ENCODE measurements at places on chromosomes 5 and 9.
A peak's percentile ranks its signal among the peaks of the same experiment; 100 is the strongest.

- no peak for DNase-seq
Observed at GRCh38 chr9:88852794-88853193, 138.5 kb upstream of the S1PR3 start.

DNA sequence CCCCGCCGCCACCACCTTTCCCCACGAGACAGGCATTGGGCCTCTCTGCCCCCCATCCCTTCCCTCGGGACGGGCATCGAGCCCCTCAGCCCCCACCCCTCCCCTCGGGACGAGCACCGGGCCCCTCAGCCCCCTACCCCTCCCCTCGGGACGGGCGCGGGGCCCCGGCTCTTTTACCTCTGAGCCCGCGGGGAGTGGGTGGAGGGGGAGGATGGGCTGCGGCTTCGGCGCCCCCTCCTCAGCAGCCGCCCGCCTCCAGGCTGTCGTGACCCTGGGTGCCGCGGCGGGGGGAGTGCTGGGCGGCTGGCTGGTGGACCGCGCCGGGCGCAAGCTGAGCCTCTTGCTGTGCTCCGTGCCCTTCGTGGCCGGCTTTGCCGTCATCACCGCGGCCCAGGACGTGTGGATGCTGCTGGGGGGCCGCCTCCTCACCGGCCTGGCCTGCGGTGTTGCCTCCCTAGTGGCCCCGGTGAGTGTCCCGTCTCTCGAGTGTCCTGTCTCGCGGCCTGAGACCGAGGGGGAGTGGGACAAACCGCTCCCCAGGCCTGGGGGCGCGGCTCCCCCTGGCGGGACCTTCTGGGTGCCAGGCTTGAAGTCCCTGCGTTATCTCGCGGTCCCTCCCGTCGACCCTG, 791 bp downstream of the SLC2A8 start:
- DNase-seq = peak; percentile 42

- DNase-seq = peak; percentile 35
Observed at GRCh38 chr5:149834246-149834855, 104.2 kb downstream of the PPARGC1B start.

GRCh38 chr5:6652025-6652424, 18.8 kb downstream of the SRD5A1 start:
- DNase-seq = no peak

GRCh38 chr9:91502475-91502874, 78.8 kb upstream of the NFIL3 start:
- no peak for DNase-seq

- DNase-seq = no peak
Observed at GRCh38 chr9:106535439-106535838, 327.5 kb upstream of the ZNF462 start.

GRCh38 chr9:77820293-77820954, 172.3 kb upstream of the GNA14 start:
- DNase-seq = no peak

- DNase-seq = no peak
Observed at GRCh38 chr9:34554211-34555001, 31.6 kb upstream of the ENHO start.

- DNase-seq = no peak
Observed at GRCh38 chr9:136058084-136058483, 37.0 kb downstream of the NACC2 start.

- no peak for DNase-seq
Observed at GRCh38 chr9:14348373-14349145, 34.6 kb upstream of the NFIB start.

DNA sequence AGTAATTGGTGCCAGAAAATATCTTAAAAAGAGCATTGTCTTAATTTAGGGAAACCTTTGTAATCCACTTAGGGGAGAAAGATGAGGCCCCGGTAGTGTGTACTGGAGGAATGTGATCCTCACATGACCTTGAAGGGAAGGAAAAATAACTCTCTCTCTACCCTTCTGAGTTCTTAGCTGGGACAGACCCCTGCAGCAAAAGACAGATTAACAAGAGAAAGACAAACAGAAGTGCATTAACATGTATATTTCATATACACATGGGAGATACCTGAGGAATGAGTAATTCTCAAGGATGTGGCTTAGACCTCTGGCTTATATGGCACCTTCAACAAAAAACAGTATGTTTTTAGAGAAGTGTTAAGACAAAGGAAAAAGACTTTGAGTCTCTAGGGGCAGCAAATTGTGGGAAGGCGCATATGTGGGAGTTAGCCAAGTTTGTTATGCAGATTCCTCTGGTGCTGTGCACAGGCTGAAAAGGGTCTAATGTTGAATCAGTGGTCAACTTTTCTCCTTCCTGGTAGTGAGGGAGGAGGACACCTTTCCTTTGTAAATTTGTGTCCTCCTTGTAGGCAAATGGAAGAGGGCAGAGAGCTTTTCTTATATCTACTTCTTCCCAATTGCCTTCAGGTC, 138.8 kb downstream of the LRRC70 start:
- DNase-seq = no peak

DNA sequence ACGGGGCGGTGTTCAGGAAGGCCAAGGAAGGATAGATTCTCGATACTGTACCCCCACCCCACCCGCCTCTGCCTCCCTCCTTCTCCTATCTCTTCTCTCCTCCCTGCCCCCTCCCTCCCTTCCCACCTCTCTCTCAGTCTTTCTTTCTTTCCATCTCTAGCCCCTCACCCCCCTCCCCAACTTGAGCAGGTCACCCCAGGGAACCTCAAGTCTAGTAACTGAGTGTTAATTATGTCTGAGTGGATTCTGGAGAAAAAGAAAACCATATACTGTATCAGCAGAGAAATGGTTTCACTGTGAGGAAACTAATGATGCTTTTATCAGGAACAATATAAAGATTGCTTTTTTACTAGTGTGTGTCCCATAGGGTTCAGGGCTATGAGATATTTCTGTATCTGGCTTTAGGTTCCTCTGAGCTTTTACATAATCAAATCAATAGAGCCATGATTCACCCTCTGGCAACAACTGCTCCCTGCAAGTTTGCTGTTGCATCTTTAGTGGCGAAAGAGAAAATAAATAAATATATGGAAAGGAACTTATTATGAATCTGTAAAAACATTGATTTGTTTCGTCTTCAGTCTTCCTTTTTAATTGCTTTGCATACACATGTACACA, 639.7 kb downstream of the CCDC171 start:
- DNase-seq = no peak

- no peak for DNase-seq
Observed at GRCh38 chr9:93008457-93008856, 50.0 kb upstream of the SUSD3 start.

DNA sequence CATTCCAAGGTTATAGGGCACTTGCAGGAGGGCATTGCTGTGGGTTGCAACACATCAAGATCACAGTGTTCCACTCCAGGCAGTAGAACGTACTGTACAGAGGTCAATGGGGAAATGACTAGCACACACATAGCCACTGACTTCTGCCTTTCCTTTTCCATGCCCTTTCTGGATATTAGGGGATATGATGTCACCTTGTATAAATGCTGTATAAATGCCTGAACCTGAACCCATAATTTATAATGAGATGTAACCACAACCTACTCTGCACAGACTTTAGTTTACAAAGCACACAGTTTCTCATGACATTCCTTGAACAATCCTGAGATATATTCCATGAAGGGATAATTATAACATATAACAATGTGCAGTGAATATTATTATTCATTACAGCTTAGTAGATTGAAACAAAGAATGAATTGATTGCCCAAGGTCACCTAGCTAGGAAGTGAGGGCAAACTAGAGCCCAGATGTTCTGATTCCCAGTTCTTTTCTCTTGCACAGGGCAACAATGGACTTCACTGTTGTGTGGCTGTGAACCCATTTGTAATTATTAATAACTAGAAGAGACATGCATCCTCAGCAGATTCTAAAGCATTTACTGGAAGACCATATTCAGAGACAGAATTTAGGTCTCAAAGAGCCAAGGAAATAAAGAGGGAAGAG, 5.6 kb upstream of the ABLIM3 start:
- DNase-seq = no peak

- no peak for DNase-seq
Observed at GRCh38 chr9:98860871-98861293, 53.4 kb downstream of the GALNT12 start.

GRCh38 chr5:66869347-66869746, 273.2 kb downstream of the MAST4 start:
- no peak for DNase-seq

GRCh38 chr9:23731353-23731752, 94.7 kb downstream of the ELAVL2 start:
- no peak for DNase-seq

DNA sequence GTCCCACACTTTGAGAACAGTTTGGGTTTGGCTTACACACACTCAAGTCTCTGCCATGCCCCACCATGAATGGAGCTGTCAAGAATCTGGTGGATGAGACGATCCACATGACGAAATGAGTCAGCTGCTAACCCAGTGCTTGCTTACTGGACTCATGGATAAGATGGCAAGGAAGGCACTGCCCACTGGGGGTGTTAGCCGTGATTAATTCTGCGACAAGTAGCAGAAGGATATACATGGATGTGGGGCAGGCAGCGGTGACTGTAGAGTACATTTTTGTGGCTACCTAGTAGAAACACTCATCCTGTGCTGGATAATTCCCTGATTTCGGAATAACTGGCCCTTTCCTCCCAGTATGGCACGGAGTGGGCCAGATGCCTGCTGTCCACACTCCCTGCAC, 77.5 kb downstream of the SPATA31C2 start:
- DNase-seq = no peak

DNA sequence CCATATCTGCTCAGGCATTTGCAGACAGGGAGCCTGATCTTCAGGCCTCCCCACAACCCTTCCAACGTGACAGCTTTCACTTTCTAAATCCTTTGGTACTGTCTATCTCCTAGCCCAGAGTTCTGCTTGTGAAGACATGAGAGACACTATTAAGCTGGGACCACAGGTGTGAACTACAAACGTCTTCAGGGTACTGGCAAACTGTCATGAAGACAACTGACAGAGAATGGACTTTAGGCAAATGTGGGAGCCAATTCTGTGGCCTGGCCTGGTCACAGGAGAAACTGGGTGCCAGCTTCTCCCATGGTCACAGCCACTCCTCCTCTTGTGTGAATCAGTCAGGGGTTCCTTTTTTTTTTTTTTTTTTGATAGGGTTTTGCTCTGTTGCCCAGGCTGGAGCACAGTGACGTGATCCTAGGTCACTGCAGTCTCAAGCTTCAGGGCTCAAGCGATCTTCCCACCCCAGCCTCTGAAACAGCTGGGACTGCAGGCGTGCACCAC, 10.4 kb downstream of the TRIM14 start:
- DNase-seq = no peak

DNA sequence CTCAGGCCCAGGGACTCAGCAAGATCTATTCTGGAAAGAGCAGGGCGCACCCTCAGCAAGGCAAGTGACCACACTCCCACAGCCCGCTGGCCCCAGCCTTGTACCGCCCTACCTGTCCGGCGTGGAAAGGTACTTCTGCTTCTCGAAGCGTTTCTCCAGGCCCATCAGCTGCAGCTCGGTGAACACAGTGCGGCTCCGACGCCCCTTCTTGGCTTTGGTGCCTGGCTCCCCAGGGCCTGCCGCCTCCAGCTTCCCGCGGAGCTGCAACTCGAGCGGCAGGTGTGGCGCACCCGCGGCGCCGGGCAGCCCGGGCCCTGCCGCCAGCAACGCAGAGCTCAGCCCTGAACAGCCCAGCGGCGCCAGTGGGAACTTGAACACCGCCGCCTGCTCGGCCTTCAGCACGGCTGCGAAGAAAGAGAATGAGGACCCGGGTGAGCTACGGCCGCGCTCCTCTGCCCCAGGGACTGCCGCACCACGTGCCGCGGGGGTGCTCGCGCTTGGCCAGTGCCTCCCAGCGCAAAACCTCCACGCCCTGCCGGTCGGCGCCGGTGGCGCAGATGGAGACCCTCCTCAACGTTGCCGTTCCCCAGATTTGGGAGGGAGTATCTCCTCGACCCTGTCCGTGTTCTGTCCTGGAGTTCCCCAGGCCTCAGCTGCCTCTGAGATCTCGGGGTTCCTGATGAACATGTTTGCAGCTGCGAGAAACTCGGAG, 2.2 kb downstream of the BARX1 start:
- no peak for DNase-seq

DNA sequence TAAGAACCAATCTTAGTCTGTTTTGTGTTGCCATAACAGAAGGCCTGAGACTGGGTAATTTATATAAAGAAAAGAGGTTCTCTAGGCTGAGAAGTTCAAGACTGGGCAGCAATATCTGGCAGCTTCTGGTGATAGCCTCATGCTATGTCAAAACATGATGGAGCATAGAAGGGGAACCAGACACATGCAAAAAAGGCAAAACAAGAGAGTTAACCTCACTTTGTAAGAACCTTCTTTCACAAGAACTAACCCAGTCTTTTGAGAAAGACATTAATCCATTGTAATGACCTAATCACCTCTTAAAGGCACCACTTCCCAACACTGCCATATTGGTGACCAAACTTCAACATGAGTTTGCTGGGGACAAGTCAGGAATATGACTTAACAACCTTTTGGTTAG, 37.3 kb downstream of the FSD1L start:
- no peak for DNase-seq

GRCh38 chr9:18129809-18130334, 344.1 kb upstream of the ADAMTSL1 start:
- no peak for DNase-seq

GRCh38 chr9:92290785-92291429, 2.6 kb downstream of the IARS1 start:
- DNase-seq = no peak

GRCh38 chr9:1238407-1238806, 188.2 kb downstream of the DMRT2 start:
- no peak for DNase-seq

DNA sequence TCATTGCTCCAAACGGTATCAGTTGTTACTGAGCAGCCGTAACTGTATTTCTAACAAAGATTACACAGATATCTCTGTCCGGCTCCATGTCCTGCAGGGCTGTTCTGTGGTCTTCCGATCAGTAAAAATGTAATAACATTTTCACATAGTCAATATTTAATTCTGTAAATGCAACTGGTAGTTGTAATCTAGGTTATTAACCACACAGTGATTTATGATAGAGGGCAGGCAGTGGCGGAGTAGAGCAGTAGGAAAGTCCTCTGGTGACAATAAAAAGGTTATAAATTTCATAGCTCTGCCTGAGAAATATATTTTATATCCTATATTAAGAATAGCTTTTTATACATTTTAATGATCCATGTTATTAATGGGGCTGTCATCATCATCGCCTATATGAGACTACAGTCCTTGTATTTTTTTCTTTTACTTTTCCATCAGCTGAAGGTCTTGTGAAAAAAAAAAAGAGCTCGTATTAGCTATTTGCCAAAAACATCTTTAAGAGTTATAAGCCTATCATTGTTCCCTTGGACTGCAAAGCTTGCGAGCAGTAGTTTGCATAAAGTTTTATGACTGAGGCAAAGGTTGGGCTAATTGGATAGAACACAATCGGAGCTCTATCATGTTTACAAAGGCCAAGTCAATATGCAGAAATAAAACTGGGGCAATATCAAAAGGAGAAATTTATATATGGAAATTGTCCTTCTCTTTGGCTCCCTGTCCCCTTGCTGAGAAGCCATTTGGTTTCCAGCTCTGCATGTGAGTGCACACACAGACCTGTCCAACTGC, 648.0 kb downstream of the IRX1 start:
- no peak for DNase-seq

GRCh38 chr5:821504-821903, 29.3 kb downstream of the ZDHHC11 start:
- no peak for DNase-seq

- DNase-seq = no peak
Observed at GRCh38 chr5:42842921-42843641, 31.4 kb upstream of the SELENOP start.

- no peak for DNase-seq
Observed at GRCh38 chr5:55816342-55816741, 34.8 kb upstream of the IL31RA start.

Data from activated CD4-positive, alpha-beta T cell treated with anti-CD3 and anti-CD28 coated beads, Interleukin-2, amount 50 U/mL, for 48 hours (primary cell).